ENCODE measurements at places on chromosomes 12 and 14.

DNA sequence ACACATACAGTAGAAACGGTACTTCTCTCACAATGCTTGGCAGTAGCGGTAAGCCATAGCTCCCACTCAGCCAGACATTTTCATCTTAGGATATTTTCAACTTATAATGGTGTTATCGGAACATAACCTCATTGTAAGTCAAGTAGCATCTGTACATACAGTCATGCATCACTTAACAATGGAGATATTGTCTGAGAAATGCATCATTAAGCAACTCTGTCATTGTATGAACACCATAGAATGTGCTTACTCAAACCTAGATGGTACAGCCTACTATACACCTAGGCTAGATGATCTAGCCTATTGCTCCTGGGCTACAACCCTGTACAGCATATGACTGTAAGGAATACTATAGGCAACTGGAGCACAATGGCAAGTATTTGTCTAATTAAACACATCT lies 40.8 kb downstream of the RPS6KA5 start:
- no peak overlapping the region for H3K4me3 ChIP-seq
- H3K27ac ChIP-seq = no peak overlapping the region
- no peak for DNase-seq
- no peaks in the 10 kb centered on the region for H3K4me1 ChIP-seq

DNA sequence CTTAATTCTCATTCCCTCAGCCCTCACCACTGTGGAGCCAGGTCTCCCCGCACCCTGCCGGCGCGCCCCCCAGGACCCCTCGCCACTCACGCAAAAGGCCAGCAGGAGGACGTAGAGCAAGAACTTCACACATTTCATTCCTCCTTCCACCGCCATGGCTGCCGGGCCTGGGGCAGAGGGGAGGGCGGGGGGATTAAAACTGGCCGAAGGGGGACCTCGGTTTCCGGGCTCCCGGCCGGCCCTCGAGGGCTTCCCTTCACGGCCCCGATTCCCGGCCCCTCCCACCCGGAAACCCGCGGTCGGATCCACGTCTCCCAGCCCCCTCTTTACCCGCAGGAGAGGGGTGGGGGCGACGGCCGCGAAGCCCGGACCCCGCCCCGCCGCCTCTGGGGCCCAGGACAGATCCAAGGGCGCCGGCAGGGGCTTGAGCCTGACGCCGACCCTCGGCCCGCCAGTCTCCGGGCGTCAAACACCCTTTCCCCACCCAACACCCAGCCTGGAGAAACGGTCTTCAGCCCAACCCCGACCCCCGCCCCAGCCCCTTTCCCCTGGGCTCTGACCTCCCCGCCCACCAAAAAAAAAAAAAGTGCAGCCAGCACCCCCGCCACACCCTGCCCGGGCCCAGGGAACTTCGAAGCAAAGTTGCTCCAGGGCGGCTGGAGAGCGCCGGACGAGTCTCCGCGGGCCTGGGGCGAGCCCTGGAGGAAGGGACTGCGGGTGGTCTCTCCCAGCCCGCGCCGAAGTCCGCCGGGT lies 447 bp downstream of the CD63 start:
- peak; percentile 34 for DNase-seq
- H3K27ac ChIP-seq = no peak overlapping the region
- H3K27me3 ChIP-seq = no peaks in the 10 kb centered on the region

DNA sequence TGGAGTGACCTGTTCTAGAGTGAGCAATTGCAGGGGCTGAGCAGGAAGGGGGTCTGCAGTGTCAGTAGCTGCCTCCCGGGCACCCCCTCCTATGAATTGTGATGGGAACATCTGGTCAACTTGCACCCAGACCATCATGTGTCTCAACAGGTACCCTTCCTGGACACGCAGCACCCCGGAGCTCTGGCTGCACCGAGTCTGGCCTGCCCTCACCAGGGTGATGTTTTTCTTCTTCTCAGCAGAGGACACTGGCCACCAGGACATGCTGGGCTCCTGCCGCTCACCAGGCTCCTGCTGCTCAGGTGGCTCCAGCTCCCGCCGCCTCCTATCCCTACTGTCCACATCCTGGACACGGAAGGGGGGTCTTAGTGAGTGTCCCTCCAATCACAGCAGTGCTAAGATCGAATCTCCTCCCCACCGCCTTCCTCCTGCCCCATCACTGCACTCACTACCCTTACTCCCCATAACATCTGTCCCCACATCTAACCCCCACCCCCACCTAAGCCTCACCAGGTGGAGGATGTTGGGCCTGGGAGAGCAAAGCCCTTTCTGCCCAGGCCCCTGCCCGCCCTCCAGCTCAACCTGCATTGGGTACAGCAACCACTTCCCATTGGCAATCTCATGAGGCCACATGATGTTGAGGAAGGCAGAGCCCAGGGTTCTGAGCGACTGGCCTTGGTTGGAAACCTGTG lies 14.9 kb downstream of the ITGA7 start:
- no peak overlapping the region for H3K4me3 ChIP-seq
- no peak overlapping the region for H3K27ac ChIP-seq

- H3K27ac ChIP-seq = no peak overlapping the region
- no peak for DNase-seq
- H3K4me3 ChIP-seq = no peak overlapping the region
- H3K27me3 ChIP-seq = peaks cover 7% of the 10 kb centered on the region
- H3K4me1 ChIP-seq = no peaks in the 10 kb centered on the region
Observed at GRCh38 chr12:128783129-128783574, 40.6 kb downstream of the SLC15A4 start.
